ENCODE measurements at places on chromosomes 1 and 21.

DNA sequence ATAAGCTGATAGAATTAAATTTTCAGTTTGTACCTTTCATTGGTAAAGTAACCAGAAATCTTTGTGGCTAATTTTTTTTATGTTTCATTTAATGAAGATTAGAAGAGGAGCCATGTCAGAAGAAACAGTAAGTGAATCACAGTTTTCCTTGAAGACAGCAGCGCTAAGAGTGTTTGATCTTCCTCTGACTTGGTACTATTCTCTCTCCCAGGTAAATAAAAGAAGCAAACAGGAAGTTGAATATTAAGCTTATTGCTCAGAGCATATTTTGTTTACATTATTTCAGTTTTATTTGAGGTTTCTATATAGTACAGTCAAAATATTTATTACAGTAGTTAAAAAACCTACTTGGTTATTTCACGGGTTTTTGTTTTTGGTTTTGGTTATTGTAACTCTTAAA is 3.7 kb downstream of the MIGA1 start:
- no peak for DNase-seq

GRCh38 chr1:200381256-200381984 is 28.4 kb downstream of the ZNF281 start:
- DNase-seq = no peak

DNA sequence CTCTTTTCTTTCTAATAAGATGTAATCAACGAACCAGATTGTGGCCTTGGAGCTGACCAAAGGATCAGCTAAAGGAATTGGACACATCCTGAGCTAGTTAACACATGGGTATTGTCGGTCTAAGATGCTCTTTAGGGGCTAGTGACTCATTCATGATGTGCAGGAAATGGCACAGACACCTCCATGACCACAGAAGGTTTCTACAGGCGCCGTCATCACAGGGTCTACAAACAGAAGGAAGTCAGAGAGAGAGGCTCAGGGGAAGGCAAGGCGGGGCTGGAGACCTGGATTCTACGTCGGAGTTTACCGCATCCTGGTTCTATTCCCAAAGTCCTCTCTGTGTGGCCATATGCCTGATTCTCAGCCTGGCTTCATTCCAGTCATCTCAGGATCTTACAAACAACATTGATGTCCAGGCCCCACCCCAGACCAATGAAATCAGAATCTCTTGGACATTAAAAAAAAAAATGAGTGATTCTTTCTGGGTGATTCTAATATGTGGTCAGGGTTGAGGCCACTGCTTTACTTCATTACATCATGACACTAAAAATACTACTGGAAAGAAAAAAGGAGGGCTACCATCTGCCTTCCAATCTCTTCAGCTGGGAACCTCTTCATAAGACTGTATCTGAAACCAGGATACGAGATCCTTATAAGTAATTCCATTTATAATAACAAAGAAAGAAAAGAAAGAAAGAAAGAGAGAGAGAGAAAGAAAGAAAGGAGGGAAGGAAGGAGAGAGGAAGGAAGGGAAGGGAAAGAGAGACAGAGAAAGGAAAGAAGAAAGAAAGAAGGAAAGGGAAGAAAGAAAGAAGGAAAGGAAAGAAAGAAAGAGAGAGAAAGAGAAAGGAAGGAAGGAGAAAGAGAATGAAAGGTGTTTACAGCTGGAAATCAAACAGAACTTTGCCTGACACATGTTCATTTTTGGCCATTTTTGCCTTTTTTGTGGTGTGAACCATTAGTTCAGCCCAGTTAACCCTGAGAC is 11.6 kb upstream of the KCNJ15 start:
- no peak for DNase-seq

DNA sequence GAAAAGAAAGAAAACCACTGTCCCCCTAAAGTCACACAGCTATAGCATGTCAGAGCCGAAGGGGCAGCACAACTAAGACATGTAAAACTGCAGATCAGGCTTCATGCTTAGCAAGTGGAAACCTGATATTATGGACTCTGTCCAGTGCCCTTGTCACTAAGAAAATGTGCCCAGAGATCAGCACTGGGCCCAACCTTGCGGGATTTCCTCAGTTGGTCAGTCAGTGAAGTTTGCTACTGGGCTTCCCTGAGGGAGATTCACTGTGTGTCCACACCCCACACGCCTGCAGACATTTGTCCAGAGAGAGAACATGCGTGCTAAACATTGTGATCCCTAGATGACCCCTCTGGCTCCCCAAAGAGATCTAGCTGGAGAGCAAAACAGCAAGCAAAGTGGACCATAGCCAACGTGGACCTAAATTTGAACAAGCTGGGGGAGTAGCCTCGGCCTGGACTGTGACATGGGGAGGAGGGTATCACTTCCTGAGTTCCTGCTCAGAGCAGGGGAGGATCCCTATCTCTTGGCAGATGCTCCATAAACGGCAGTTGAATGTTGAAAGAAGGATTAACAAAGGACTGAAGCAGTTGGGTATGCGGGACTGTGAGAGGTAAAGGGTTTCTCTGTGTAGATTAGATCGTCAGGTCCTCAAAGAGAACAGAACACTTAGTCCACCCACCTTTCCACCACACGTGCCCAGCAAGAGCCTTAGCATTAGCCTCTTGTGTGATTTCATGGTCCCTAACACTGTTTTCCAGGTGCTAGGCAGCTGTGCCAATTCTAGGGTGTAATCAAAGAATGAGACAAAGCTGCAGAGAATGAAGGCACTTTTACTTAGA is 53.6 kb downstream of the GLUL start:
- DNase-seq = no peak

DNA sequence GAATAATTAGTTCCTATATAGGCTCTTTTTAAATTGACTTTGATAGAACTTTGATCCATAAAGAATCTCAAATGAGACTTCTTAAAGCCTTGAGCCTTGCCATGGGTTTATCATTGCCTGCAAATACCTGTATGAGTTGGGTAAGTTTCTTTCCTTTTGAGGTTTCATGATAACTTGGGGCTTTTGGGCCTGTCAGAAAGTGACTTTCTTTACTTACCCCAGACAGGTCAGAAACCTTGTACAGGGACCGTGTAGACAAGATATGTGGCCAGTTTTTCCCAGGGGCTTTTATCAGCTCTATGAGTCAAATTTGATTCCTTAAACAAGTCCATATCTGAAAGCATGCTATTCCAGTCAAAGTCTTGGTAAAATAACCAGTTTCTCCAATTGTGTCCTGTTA is 17.3 kb downstream of the KCTD3 start:
- DNase-seq = no peak

GRCh38 chr1:153262462-153263157 is 3.1 kb downstream of the LORICRIN start:
- no peak for DNase-seq

- DNase-seq = no peak
Observed at GRCh38 chr1:111967067-111967690, 22.3 kb downstream of the KCND3 start.

- no peak for DNase-seq
Observed at GRCh38 chr21:16423921-16424320, 694.1 kb downstream of the USP25 start.

All from nephron progenitor cell (in vitro differentiated cells).